Activated CD8-positive, alpha-beta memory T cell treated with anti-CD3 and anti-CD28 coated beads for 1 hour (primary cell): ENCODE measurements at places on chromosomes 5 and 9.

DNA sequence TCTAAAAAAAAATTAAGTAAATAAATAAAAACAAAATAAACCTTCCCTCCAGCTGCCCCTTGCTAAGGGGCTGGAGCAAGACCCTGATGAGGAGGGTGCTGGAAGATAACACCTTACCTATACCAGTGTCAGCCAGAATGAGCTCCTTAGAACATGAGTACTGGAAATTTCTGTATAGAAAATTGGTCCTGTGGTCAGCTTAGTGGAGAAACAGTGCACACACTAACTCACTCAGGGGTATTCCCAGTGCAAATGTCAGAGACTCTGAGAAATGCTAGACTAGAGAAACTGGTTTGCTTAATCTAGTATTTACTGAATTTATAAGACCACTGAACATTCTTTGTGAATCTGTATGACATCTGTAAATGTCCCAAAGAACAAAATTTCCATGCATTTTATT is 62.1 kb upstream of the CTXN3 start:
- no peak for DNase-seq

DNA sequence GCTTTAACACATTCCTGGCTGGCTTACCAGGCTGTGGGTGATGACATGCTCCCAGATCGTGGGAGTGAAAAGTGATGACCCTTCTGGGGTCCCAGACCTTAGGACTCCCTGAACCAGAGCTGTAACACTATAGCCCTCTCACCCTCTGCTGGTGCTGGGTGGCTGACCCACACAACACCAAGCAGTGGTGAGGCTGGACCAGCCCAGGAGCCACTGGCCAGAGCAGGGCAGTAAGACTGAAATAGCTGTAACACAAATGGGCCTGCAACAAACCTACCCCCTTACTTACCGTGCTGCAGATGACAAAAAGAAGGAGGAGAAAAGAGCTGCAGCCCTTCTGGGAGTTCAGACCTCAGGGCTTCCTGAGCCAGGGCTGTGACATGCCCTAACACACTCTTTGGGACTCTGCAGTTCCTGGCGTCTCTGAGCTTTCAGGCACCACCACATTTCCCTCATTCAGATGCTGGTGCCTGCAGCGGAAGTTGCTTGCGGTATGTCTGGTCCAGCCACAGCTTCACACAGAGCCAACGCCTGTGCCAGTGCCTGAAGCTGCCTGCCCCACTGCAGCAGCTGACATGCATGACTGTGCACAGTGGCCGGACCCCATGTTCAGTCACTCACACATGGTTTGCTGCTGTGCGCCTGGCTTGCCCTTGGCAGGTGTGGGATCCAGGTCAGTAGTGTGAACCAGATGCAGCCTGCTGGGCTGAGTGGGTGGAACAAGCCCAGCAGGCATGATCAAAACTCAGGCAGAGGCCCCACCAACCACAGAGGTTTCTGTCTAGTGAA is 1247.4 kb downstream of the EFNA5 start:
- no peak for DNase-seq

DNA sequence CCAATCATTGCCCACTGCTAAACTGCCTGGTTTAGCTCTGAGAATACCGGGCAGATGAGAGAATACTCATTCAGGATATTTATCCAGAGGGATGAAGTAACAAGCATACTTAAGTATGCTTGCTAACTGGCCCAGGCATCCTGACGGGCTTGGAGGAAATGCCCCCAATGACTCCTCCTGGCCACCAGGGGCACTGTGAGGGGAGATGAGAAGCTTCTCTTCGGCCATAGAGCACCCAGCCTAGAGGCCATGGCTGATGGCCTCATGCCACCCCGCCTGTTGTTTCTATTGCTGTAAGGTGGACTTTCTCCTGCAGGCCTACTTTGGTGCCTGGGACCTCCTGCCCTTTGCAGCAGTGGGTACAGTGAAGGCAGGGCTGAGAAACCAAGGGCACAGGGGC is 134.5 kb upstream of the FSTL4 start:
- no peak for DNase-seq

DNA sequence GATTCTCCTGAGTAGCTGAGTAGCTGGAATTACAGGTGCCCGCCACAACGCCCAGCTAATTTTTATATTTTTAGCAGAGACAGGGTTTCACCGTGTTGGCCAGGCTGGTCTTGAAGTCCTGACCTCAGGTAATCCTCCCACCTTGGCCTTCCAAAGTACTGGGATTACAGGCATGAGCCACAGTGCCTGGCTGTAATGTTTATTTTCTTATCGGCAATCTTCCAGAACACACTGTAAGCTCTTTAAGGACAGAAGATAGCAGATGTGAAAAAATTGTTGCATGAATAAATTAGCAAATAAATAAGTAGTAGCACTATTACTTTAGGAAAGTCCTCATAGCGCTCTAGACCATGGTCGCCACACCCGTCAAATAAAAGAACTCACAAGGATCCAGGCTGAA is 100.5 kb downstream of the ENC1 start:
- DNase-seq, result no peak

DNA sequence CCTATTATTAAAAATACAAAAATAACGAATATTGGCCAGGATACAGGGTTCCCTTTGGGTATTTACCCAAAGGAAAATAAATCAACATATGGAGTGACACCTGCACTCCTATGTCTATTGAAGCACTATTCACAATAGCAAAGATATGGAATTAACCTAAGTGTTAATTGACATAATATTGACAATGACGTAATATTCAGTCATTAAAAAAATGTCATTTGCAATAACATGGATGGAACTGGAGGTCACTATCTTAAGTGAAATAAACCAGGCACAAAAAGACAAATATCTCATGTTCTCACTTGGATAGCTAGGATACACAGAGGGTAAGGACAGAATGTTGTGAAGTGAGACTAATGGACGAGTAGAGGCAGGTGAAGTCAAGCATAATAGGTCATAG is 326.3 kb upstream of the PTGER4 start:
- DNase-seq, result no peak

- no peak for DNase-seq
These were observed 10.1 kb downstream of the PHF2 start for GRCh38 chr9:93586290-93587057.

DNA sequence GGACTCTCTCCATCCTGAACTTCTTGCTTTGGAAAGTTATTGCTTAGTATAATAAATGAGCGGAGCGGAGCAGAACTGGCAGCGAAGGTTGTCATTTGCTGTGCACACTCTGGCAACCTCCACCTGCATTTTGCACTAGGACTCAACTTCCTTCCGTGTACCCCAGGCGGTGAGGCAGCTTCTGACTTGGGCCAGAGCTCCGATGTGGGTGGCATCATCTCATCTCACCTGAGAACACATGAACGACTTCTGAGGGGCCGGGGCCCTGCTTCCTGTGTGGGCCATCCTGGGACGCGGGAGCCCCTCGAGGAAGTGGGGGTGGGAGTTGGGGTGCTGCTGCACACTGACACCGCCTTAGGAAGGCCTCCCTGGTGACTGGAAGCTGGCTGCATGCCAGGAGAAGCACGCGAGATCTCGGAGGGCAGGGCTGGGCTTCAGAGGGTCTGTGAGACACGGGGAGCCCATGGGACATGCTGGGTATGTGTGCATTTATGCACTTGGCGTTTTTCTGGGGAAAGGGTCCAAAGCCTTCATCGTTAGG is 56.5 kb upstream of the COL5A1 start:
- DNase-seq, result no peak

DNA sequence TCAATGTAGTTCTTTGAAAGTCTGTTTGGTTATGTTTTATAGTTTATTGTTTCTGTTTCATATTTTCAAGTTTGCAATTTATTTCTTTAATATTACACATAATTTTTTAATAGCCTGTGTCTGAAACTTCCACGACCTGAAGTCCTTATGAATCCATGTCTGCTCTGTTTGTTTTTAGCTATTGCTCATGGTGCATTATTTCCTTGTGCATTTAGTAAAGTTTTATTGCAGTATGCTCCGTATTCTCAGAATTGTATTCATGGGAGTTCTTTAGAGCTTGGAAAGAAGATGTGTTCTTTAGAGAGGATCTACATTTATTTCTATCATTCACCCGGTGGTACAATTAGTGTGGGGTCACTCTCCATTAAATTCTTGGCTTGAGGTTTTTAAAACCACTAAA is 133.2 kb upstream of the NFIB start:
- DNase-seq, result no peak

- no peak for DNase-seq
These were observed at the start of gene DIPK1B for GRCh38 chr9:136711751-136712689. DIPK1B (plus strand) TSS chr9:136712572; CDS start chr9:136712666, 94 bp downstream.

DNA sequence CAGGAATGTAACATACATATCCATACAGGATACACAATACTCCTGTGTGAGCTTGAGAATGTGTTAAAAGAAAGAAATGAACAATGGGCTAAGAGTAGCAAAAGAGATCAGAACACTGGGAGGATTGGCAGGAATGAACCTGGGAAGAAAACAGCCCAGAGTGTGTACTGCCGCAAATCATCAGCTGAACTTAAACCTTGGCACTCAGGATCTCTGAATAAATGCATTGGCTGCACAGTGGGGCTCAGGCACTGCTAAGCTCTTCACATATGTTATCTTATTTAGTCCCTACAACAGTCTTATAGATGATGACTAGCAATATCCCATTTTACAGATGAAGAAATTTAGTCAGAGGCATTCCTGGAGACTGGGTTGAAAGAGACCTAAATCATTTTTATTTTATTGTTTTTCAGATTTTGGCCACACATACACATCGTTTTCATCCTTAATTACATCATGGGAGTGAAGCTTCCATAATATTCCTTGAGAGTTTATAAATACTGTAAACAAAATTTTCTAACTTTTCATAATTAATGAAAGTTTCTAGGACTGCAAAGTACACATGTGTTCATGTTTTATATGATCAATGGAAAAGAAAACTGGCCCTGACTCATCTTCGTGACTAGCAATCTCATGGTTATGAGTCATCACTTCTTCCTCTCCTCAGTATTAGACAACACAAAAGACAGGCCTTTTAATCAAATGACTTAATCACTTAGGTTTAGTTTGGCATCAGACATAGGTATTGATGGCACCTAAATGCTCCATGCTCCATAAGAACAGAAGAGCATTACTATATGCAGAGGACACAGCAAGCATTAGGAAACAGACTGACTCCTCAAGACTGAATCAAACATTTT is 59.2 kb downstream of the CDH18 start:
- no peak for DNase-seq

- no peak for DNase-seq
These were observed 612.6 kb upstream of the ST8SIA4 start for GRCh38 chr5:101515721-101516120.

GRCh38 chr9:4143936-4144717 is 155.7 kb downstream of the GLIS3 start:
- no peak for DNase-seq

DNA sequence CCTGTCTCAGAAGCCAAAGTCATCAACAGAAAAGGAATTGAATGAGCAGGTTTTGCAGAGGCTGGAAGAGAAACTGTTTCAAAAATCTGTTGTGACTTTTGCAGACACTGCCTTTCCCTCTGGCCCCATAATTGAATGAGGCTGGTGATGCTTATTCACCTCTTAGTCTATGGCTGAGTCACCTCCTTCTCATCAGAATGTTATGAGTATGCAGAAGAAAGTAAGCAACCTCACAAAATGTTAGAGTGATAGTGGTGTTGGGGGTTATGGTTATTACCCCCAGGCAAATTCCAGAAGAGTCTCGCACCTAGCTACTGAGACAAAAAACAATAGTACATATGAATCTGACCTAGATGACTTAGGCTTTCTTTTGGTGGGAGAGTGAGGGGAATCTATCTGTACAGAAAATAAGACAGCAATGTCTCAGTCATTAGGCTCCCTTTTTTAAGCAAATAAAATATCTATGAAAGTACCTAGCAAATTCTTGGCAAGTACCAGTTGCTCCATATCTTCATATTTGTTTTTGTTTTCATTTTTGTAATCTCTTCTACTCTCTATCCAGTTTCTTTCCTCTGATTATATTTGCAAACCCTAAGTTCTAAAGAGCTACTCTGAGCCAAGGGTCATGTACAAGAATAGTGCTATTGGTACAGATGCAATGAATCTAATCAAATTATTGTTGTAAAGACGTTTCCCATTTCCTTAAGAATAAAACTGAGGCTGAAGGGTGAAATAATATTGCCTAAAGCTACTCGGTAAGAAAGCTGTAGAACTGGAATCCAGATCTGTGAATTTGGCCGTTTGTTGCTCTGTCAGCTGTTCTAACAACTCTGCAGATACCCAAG is 498.1 kb upstream of the TNC start:
- DNase-seq, result no peak

GRCh38 chr5:154243736-154244135 is 53.2 kb downstream of the GALNT10 start:
- DNase-seq, result no peak

GRCh38 chr9:25990376-25990775 is 312.1 kb upstream of the TUSC1 start:
- no peak for DNase-seq

DNA sequence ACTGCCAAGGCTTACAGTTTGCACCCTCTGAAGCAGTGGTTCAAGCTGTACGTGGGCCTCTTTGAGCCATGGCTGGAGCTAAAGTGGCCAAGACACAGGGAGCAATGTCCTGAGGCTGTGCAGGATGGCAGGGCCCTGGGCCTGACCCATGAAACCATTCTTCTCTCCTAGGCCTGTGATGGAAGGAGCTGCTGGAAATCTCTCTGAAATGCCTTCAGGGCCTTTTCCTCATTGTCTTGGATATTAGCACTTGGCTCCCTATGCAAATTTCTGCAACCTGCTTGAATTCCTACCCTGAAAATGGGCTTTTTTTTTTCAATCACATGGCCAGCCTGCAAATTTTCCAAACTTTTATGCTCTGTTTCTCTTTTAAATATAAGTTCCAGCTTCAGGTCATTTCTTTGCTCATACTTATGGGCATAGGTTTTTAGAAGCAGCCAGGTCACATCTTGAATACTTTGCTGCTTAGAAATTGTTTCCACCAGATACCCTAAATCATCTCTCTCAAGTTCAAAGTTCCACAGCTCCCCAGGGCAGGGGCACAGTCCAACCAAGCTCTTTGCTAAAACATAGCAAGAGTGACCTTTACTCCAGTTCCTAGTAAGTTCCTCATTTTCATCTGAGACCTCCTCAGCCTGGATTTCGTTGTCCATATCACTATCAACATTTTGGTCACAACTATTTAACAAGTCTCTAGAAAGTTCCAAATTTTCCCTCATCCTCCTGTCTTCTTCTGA is 138.3 kb downstream of the OSTF1 start:
- no peak for DNase-seq

- DNase-seq, result no peak
These were observed 3.1 kb downstream of the PTGES2 start for GRCh38 chr9:128124451-128124850.

- no peak for DNase-seq
These were observed 32.1 kb downstream of the TNC start for GRCh38 chr9:115085773-115086377.

GRCh38 chr5:137758121-137758520 is 4.0 kb upstream of the HNRNPA0 start:
- no peak for DNase-seq

GRCh38 chr5:139037732-139038131 is 160.4 kb downstream of the SIL1 start:
- DNase-seq, result no peak

GRCh38 chr9:133992780-133993634 is 883 bp upstream of the VAV2 start:
- peak; percentile 71 for DNase-seq

GRCh38 chr5:158922816-158923215 is 176.9 kb downstream of the EBF1 start:
- DNase-seq, result no peak
